Effector CD8-positive, alpha-beta T cell (primary cell): ENCODE measurements at places on chromosomes 2 and 18.

- no peak for DNase-seq
Measured at GRCh38 chr2:125427721-125428315, 1228.1 kb upstream of the GYPC start.

- DNase-seq = no peak
Measured at GRCh38 chr2:68714866-68715265, 19.7 kb upstream of the ARHGAP25 start.

- no peak for DNase-seq
Measured at GRCh38 chr18:48032876-48033789, 102.7 kb upstream of the SMAD2 start.

- peak; percentile 88 for DNase-seq
Measured at GRCh38 chr2:86623494-86624266, at the start of gene RNF103. RNF103 (minus strand) TSS chr2:86623865; CDS start chr2:86622886, 979 bp downstream.

DNA sequence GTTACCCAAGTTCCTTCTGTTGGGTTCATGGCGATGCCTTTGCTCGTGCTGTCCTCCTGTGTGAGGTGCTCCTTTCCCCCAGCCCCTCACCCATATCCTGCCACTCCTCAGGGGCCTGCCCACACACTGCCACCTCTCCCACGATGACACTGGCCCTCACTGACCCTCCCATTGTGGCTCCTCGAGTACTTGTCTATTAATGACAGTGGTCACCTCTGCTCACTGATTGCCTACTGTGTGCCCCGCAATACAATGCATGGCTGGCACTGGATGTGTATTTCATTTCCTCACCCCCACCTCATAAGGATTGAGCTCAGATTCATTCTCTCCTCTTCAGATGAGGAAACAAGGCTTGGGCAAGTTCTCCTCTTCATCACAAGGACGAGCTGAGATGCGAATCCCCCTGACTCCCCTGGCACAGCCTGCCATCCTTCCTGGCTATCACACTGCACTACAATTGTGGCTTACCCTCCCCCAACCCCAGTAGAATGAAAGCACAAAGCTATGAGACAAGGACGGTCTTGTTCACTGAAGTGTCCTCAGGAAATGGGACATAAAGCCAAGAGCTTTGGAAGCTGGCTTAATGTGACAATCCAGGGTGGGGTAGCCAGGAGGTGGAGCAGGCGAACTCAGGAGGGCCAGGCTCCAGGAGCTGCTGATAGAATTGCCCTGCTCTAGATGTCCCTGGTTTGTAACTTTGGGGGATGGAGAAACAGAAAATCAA is 93.9 kb upstream of the RAB12 start:
- no peak for DNase-seq

GRCh38 chr2:24380820-24381219 is 20.5 kb upstream of the ITSN2 start:
- DNase-seq = no peak

- no peak for DNase-seq
Measured at GRCh38 chr2:174797781-174798276, 33.6 kb upstream of the CHRNA1 start.

- DNase-seq = no peak
Measured at GRCh38 chr2:54456362-54456611, 160 bp downstream of the SPTBN1 start.

- DNase-seq = no peak
Measured at GRCh38 chr2:96626553-96626942, 11.6 kb downstream of the KANSL3 start.

DNA sequence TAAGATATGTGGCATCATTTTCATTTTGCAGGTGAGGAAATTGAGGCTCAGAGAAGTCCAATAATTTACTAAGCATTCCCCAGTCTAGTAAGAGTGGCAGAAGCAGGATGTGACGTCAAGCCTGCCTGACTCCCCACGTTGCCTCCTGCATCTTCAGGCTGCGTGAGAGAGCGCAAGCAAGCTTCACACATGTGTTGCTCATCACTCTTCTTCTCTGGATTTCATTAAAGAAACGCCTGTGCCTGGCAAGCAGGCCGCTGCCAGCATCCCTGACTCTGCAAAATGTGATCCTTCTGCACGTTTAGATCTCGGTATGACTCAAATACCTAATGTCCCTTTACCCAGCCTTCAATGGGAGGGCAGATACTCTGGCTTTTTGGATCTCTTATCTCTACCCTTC is 96.8 kb downstream of the PRKCE start:
- no peak for DNase-seq

GRCh38 chr2:97728091-97728731 is 14.8 kb downstream of the ZAP70 start:
- no peak for DNase-seq

- DNase-seq = no peak
Measured at GRCh38 chr2:133416146-133416545, 152.1 kb downstream of the NCKAP5 start.

DNA sequence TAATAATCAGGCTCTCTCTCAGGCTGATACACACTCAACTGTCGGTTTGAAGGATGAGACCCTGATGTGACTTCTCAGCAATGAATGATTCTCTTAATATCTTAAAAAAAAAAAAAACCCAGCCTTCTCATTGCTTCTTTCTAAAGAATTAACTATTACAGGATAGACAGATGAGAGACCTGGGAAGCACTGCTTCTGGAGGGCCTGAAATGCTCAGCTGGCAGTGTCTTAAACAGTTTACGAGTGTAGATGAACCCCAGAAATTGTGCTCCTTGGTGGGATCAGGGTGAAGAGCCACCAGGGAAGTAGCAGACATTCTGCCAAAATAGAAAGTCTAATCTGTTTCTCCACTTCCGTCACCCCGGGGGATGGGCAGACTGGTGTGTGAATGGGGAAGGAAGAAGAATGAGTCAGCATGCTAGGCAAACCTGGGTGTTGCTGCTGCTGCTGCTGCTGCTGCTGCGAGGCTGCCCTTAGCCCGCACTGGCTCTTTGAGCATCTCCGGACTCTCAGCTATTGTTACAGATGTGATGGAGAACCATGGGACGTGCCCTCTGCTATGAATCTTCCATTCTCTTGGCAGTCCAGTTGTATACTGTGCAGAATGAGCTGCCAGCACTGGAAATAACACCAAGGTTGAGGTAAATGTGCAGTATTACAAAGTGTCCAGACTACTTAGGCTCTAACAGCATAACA is 158.4 kb downstream of the SETBP1 start:
- no peak for DNase-seq

DNA sequence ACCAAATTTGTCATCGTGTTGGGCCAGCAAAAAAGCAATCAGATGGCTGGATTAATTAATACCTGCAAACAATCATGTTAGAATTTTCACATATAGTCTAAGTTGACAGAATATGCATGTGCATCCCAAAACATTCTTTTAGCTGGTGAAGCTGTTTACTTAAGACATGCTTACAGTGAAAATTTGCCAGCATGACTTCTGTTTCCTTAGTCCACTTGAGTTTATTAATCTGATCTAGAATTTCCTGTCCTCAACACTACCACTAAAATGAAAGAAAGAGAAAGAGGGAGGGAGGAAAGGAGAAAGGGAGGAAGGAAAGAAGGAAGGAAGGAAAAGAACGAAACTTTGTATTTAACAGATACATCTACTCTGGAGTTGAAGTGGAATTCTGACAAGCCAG is 2109.9 kb upstream of the PIK3C3 start:
- DNase-seq = no peak

- peak; percentile 15 for DNase-seq
Measured at GRCh38 chr2:10382354-10383061, 65.6 kb downstream of the ODC1 start.

GRCh38 chr2:166375195-166375735 is 479 bp downstream of the SCN9A start:
- no peak for DNase-seq

GRCh38 chr2:118202707-118203303 is 114.5 kb downstream of the INSIG2 start:
- peak; percentile 7 for DNase-seq

GRCh38 chr18:35467624-35468016 is 30.1 kb downstream of the INO80C start:
- no peak for DNase-seq

DNA sequence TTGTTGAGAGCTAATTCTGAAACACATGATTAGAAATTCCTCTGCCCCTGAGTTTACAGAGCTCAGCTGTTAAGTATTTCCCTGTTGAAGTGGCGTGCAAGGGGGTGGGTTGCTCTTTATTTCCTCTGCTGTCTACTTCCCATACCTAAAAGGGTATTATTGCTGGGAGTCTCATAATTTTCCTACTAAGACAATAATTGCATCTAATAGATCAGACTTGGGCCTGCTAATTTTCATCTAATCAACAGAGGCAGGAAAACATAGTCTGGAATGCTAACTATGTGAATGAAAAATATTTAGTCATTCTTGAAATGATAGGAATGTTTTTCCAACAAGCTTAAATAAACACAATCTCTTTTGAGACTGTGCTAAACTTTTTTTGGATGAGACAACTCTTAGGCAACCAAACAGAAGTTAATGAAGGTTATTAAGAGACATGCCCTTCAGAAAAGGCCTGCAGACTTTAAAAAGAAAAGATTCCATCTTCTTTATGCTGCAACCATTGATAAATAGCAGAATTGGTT is 111.4 kb downstream of the FEZ2 start:
- no peak for DNase-seq

DNA sequence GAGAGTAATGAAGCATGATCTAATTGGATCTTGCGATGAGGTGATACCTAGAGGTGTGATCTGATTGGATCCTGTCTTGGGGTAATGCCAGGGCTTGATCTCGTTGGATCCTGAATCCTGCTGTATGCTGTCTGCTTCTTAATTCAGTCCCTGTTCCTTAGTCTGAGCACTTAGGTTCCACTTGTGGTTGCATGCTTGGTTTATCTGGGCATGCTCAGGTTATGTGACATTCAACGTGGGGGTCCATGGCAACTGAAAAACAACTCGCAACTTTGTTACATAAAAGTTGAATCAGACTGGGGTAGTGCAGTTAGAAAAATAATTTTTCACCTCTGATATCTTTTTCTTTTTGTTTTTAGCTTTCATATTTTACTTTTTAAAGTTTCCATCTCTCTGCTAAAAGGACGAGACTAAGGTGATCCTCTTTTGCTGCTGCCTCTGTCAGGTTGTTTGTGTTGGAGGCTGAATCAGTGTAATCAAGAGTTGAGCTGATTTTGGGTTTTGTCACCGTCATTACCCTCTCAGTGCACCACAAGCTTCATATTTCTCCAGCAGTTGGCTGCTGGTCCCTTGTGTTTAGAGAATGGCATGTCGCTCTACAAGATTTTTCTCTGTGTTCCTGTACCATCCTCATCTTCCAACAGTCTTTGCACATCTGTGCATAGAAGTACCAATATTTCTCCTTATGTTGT is 67.9 kb downstream of the NCOA1 start:
- no peak for DNase-seq

- no peak for DNase-seq
Measured at GRCh38 chr2:73415906-73416305, 30.3 kb downstream of the ALMS1 start.

DNA sequence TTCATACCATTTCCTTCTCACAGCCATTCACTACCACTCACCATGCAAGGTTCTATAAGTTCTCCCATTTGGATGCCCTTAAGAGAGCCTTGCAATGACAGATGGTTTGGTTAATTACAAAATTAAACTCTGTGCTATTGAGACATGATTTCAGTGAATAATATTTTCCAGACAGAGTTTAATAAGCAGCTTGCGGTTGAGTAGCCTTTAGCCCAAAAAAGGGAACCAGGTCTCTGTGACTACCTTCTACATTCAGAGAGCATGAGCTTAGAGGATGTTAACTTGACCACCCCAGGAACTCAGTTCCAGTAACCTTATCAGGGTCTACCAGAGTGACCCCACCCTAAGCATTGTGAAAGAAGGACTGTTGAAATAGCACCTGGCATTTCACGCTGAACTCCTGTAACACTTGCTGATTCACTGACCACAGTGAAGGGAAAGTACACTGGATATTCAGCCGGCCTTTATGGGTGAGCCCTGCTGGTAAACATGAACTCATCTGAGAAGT is 1173.1 kb upstream of the ZEB2 start:
- DNase-seq = no peak

DNA sequence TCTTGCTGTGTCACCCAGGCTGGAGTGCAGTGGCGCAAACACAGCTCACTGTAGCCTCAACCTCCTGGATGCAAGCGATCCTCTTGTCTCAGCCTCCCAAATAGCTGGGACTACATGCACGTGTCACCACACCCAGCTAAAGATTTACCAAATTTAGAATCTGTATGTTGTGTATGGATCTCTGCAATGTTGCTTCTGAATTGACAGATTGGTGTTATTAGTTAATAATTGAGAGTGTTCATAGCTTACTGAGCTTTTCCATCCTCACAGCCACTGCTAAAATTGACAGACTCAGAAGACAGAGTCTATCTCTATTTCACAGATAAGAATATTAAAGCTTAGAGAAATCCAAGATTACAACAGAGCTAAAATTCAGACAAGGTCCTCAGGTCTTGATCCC is 4.3 kb upstream of the NBAS start:
- DNase-seq = no peak

DNA sequence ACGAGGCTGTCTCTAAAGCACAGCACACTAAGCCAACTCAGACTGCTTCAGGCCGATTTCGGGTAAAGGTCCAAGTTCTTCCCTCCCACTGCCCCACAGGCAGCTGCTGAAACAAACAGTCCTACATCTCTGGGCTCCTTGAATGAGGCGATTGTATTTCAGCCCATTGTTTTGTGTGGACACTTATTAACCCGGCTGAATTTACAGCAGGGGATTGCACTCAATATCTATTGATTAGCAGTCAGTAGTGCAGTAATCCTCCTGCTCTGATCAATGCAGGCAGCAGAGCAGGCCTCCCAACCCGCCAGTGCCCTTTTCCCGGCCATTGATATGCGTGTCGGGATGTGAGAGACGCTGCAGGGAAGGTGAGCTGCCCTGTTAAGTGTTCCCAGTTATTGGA is 330.1 kb downstream of the CMPK2 start:
- no peak for DNase-seq

DNA sequence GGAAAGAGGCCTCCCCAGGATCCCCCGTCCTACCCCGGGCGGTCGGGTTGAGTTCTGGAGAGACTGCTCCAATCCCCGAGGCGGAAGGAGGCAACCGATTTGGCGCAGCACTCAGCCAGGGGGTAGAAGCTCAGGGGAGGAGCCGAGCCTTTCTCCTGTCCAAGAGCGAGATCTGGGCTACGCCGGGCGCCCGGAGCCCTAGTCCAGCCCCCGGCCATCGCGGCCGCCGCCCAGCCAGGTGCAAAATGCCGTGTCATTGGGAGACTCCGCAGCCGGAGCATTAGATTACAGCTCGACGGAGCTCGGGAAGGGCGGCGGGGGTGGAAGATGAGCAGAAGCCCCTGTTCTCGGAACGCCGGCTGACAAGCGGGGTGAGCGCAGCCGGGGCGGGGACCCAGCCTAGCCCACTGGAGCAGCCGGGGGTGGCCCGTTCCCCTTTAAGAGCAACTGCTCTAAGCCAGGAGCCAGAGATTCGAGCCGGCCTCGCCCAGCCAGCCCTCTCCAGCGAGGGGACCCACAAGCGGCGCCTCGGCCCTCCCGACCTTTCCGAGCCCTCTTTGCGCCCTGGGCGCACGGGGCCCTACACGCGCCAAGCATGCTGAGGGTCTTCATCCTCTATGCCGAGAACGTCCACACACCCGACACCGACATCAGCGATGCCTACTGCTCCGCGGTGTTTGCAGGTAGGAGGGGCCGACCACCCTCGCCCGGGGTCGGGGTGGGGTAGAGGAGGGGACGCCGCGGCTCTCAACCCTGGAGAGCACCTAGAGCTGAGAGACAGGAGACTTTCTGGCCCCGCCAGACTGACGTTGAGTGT is at the start of gene DYSF:
Gene DYSF (plus strand): TSS at position 158 of the 817 bp plus-strand sequence.
- no peak for DNase-seq

- DNase-seq = no peak
Measured at GRCh38 chr18:68611311-68611710, 103.6 kb downstream of the TMX3 start.
